Stimulated activated CD4-positive, alpha-beta T cell treated with anti-CD3 and anti-CD28 coated beads, Interleukin-1b, Interleukin-23, amount 100 ng/mL, for 1 hour (primary cell): ENCODE measurements at places on chromosomes 13 and 19.

GRCh38 chr13:27293873-27294515, 23.4 kb downstream of the RASL11A start:
- no peak for DNase-seq

DNA sequence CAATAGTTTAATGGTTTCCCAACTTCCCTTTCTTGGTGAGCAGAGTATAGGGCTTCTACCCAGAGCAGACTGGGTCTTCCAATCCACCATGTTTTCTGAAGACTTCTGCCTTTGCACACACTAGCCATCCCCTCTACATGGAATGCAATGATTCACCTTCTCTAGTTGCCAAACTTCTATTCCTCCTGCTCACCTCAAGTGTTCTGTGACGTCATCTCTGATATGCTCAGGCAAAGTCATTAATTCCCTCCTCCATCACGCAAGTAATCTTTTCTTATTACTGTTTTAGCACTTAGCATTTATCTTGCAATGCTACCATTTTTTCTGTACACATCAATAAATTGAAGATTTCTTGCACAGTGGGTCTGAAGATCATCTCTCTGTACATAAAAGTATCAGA, 174.2 kb downstream of the RBM26 start:
- DNase-seq: no peak

- DNase-seq: no peak
These were observed 527.1 kb downstream of the FGF9 start for GRCh38 chr13:22198001-22198400.

GRCh38 chr13:26484196-26484595, 73.3 kb upstream of the WASF3 start:
- no peak for DNase-seq

- no peak for DNase-seq
These were observed 1.0 kb downstream of the AMH start for GRCh38 chr19:2249880-2250765.

DNA sequence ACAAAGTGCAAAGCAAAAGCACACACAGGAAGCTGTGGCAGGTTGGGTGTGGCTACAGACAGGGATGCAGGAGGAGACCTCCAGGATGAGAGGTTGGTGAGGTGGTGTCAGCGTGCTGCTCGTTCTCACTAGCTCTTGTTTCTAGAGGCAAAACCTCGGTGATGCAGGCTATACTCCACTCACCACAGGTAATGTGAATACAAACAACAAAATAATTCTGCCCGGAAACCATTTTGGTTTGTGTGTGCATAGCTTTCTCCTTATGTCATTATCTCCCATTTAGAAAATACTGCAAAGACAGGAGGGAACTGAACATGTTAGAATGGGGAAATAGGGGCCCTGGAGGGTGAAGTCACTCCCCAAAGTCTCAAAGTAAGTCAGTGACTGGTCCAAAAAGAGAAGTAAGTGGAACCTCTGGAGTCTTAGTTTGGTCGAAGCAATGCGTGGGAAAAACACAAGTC, 9.4 kb downstream of the LCP1 start:
- DNase-seq: no peak

DNA sequence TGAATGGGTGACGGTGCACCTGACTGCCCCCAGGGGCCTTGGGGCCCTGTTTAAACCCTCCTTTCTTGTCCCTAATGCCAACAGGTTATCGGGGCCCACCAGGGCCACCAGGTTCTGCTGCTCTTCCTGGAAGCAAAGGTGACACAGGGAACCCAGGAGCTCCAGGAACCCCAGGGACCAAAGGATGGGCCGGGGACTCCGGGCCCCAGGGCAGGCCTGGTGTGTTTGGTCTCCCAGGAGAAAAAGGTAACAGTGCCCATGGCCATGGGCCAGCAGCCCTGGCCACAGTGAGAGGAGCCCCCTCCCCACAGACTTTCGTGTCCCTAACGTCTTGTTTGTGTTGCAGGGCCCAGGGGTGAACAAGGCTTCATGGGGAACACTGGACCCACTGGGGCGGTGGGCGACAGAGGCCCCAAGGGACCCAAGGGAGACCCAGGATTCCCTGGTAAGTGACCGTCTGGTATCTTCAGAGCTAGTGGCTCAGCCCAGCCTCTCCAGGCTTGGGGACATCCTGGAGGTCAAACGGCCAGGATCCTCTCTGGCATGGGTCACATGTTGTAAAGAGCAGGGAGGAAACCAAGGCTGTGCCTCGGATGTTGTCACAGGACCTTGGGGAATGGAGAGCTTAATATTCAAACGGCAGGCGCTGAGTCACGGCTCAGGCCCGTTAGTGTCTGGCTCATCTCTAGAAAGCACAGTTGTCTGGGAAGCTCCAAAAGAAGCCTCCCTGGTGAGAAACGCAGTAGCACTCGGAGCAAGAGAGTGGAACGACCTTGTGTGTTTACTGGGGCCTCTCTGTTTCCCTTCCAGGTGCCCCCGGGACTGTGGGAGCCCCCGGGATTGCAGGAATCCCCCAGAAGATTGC, 58.3 kb downstream of the RAB20 start:
- DNase-seq: no peak

DNA sequence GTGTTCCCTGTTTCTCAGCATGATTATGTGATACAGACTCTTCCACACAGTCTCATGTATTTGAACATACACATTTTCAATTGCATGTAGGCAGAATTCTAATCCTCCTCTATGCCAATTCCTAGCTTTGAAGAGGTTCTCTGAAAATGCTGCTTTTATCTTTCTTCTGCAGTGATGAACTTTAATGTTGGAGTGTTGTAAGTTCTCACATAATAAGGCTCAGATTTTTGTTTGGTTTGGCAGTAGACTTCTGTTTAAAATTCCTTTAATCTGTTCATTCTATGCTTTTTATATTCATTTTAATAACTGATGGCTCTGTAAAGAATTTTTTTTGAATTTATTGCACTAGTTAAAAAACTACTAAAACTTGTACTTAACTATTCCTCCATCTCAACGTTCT, 225.8 kb downstream of the GGACT start:
- DNase-seq: no peak

- DNase-seq: peak; percentile 44
These were observed 33.8 kb upstream of the GARRE1 start for GRCh38 chr19:34220472-34221063.

- no peak for DNase-seq
These were observed 17.7 kb upstream of the PTPRS start for GRCh38 chr19:5358173-5358800.
